ENCODE measurements at places on chromosomes 11 and 22. TPM values are rescaled to one million over a fixed set of nuclear protein-coding genes. Genes with fewer than 3 reads are reported as not detected.

Gene LRRC56
- polyA plus RNA-seq: 6.4 TPM

Gene SHANK2
- polyA plus RNA-seq: 41.0 TPM

Gene CDC42EP2
- 18.6 TPM for polyA plus RNA-seq

Gene ENTHD1
- not detected for polyA plus RNA-seq

Gene NDUFS3
- 140 TPM for polyA plus RNA-seq

Gene IRAG1
- 9.5 TPM for polyA plus RNA-seq

Gene ROBO4
- 19.3 TPM for polyA plus RNA-seq

Gene RASSF10
- polyA plus RNA-seq: 27.6 TPM

Gene CBLIF
- 0.35 TPM for polyA plus RNA-seq

Gene TMEM191C
- polyA plus RNA-seq: 2.3 TPM

Gene PRR33
- 0.25 TPM for polyA plus RNA-seq

Gene LDHAL6A
- polyA plus RNA-seq: 0.67 TPM

Gene SC5D
- polyA plus RNA-seq: 51.1 TPM

Gene LAYN
- polyA plus RNA-seq: 7.1 TPM

Gene SLC22A9
- 0.03 TPM for polyA plus RNA-seq

Gene OR51B5
- 0.32 TPM for polyA plus RNA-seq

Gene C1QTNF4
- 6.8 TPM for polyA plus RNA-seq

Gene KCNE3
- 29.0 TPM for polyA plus RNA-seq

Gene OR6A2
- not detected for polyA plus RNA-seq

Gene TRIM48
- not detected for polyA plus RNA-seq

Gene DGCR6
- polyA plus RNA-seq: 14.4 TPM

Gene GDPD4
- 1.4 TPM for polyA plus RNA-seq

Gene CCDC116
- polyA plus RNA-seq: 0.70 TPM

Gene LSP1
- polyA plus RNA-seq: 7.2 TPM

Gene RFPL2
- 0.28 TPM for polyA plus RNA-seq

Gene TMA7B
- polyA plus RNA-seq: not detected

Gene RAG2
- polyA plus RNA-seq: 0.53 TPM

Gene NLRP10
- not detected for polyA plus RNA-seq

Gene ASRGL1
- polyA plus RNA-seq: 74.6 TPM

Gene SLC15A3
- polyA plus RNA-seq: 16.9 TPM

Gene TMEM86A
- polyA plus RNA-seq: 8.6 TPM

Gene IFT27
- polyA plus RNA-seq: 50.4 TPM

Gene ALDH3B1
- 3.6 TPM for polyA plus RNA-seq

Gene MUC5AC
- polyA plus RNA-seq: 0.01 TPM

Gene SIK3
- 46.3 TPM for polyA plus RNA-seq

Gene IGSF9B
- 8.4 TPM for polyA plus RNA-seq

Gene SLC7A4
- 1.8 TPM for polyA plus RNA-seq

Gene OR52I1
- 0.10 TPM for polyA plus RNA-seq

Gene TAGLN
- 146 TPM for polyA plus RNA-seq

Gene TRPM5
- polyA plus RNA-seq: 3.8 TPM

Gene PYGM
- polyA plus RNA-seq: 2.3 TPM

Gene CALCA
- 16.1 TPM for polyA plus RNA-seq

Gene MIAT
- 0.64 TPM for polyA plus RNA-seq

Gene NFAM1
- polyA plus RNA-seq: 1.2 TPM

Gene OR52I2
- 0.03 TPM for polyA plus RNA-seq

Gene C11orf16
- 1.7 TPM for polyA plus RNA-seq

Gene CECR2
- polyA plus RNA-seq: 21.7 TPM

Gene VSTM5
- polyA plus RNA-seq: 1.4 TPM

Gene RTN4R
- 5.8 TPM for polyA plus RNA-seq
